Left forelimb (tissue), 1 donor: ENCODE measurements at places on chromosomes 4 and X.

DNA sequence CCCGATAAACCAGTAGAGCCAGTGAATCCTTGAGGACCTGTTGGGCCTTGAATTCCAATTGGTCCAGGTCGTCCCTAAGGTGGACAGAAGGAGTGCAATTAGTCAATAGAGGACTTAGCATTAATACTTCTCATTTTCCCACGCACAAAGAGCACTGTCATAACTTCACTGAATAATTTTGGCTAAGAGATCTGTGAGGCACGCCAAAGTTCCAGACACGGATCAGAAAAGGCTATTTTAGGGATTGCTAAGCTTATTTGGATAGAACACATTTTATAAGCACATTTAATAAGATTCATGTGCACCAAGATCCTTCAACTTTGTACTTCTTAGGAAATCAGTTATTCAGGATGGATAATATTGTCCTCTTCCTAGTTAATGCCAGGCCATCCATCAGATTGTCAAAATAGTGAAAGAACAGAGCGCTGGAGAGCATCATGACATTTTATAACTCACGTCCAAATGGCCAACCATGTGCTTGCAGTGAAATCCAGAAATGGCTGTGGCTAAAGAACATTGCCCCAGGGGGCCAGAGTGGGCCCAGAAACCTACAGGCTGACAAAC, 129.8 kb downstream of the ATG4A start:
- DNase-seq, result no peak

DNA sequence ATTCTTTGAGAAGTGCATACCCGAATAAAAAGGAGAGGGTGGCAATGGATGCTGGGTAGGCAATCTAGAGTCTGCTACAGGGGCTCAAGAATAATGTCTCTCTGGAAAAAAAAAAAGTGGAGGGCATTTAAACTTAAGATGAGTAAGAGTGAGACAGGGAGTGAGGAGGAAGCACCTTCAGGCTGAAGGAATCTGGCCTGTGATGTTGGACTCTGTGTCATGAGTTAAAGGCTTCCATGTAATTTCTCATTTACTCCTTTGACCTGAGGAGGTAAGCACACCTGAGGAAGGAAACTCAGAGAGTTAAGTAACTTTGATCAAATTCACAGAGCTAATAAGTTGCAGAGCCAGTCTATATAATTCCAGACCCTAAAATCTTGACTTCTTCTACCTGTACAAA, 3.2 kb upstream of the PRKG2 start:
- DNase-seq, result no peak

DNA sequence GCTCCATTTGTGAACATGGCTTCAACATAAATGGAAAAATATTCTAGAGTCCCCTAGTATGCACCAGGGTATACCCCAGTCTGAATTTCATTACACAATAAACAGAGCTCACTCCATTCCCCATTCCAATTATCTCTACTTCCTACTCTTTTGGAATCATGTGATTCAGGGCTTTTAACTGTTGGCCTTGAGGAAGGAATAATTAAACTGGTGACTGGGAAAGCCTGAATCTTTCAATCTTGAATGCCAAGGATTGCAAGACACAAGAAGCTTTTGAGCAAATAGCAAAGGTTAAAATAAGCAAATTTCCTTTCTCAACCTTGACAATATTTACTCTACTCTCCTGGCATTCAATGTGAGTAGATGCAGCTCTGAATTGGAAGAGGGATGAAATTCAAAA, 77.5 kb upstream of the INPP4B start:
- DNase-seq, result no peak

DNA sequence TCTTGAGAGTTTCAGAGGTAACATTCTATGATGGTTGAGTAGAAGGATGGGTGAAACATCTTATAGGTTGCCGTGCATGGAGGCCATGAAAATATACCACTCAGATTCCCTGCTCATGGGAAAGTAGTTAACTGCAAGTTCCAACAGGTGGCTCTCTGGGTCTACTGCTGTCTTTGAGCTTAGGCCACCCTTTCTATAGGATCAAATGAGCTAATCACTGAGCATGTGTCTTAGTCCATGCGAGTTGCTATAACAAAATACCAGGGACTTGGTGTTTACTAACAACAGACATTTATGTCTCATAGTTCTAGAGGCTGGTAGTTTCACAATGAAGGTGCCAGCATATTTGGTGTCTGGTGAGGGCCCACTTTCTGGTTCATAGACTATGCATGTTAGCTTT, 144.8 kb upstream of the UNC5C start:
- DNase-seq, result no peak

DNA sequence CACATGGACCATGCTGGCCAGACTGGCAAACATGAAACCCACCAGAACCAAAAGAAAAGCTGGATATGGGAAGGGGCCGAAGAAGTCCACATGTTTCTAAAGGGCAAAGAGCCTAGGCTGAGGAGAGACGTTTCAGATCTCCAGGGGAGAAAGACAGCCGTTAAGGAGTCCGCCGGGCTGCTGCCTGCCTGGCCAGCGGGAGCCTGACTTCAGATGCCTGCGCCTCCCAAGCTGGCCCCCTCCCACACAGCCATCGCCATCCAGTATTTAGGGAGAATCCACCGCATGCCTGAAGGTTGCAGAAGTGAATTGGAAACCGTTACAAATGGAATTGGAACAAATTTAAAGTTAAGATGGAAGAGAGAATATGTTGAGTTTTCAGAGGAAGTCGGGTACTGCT, 2.9 kb downstream of the TBL1X start:
- no peak for DNase-seq

GRCh38 chrX:44174061-44174460, 169.4 kb downstream of the EFHC2 start:
- DNase-seq, result no peak

DNA sequence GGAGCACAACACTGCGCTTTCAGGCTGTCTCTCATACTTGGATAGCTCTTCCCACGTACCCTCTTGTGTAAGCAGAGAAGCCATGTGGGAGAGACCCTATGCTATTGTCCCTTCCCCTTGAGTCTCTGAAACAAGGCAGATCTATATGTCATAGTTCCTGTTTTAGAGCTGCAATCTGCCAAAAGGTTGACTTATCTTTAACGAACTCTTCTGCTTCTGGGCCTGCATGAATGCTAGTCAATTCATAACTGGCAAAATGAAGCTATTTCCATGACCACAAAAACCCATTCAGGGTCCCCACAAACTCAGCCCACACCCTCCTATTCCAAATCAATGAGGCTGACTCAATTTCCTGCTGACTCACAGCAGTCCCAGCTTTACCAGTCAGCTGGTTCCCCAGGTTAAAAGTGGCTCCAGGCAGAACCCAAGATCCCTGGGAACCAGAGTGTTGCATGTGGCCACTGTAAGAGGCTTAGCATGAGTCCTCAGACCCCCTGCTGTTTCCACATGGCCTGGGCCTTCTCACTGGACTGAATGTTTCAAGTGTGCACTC, 25.3 kb upstream of the SOD3 start:
- no peak for DNase-seq

GRCh38 chr4:58514299-58514698, 1404.1 kb upstream of the IGFBP7 start:
- DNase-seq, result no peak

- no peak for DNase-seq
These were observed 94.0 kb upstream of the TEX13A start for GRCh38 chrX:105314458-105314857.

- peak; percentile 22 for DNase-seq
These were observed 5.7 kb downstream of the PSAPL1 start for GRCh38 chr4:7429069-7429416.

DNA sequence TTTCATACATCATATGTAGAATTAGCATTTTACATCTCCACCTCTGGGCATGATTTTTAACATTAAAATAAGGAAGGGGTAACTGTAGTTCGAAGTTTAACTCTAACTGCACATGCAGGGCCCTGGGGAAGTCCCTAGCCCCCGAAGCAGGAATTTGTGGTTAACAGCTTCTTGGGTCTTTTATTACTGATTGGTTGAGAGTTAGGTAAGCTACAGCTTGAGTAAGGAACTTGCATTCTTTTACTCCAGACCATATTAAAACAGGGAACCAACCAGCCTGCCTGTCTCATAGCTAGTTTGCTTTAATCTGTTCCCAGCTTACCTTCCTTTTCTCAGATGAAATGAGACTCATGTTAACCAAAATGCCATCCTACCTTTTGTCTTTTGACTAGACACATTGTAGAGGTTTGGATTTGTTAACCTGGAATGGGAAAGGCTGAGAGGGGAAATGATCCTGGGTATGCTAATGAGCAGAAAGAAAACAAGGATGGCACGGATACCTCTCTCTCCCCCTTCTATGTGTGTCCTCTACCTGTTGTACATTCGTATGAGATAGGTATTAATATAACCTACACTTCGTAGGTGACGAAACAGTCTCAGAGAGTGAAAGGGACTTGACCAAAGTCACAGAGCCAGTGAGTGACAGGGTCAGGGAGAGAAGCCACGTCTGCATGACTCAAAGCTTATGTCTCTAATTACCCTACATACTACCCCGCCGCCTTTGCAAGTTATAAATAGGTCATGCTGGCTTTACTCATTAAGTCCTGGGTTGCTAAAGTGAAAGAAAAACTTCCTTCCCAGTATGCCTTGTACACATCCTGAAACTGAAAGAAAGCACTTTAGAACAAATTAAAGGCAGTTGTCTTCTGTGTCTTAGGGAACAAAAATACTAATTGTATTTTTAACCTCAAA, 119.5 kb upstream of the AFF2 start:
- DNase-seq, result no peak

GRCh38 chr4:133891011-133891410, 310.6 kb downstream of the PABPC4L start:
- no peak for DNase-seq

- DNase-seq, result no peak
These were observed 126.0 kb upstream of the LDB2 start for GRCh38 chr4:17024425-17024824.

GRCh38 chrX:24513416-24513815, 48.3 kb downstream of the PDK3 start:
- DNase-seq, result no peak

GRCh38 chr4:51878431-51878830, 35.5 kb downstream of the DCUN1D4 start:
- DNase-seq, result no peak
